ENCODE measurements at places on chromosomes 6 and 20.
A peak's percentile ranks its signal among the peaks of the same experiment; 100 is the strongest.

- DNase-seq: peak; percentile 85
These were observed 27.5 kb upstream of the ZBTB22 start for GRCh38 chr6:33344701-33345697.

DNA sequence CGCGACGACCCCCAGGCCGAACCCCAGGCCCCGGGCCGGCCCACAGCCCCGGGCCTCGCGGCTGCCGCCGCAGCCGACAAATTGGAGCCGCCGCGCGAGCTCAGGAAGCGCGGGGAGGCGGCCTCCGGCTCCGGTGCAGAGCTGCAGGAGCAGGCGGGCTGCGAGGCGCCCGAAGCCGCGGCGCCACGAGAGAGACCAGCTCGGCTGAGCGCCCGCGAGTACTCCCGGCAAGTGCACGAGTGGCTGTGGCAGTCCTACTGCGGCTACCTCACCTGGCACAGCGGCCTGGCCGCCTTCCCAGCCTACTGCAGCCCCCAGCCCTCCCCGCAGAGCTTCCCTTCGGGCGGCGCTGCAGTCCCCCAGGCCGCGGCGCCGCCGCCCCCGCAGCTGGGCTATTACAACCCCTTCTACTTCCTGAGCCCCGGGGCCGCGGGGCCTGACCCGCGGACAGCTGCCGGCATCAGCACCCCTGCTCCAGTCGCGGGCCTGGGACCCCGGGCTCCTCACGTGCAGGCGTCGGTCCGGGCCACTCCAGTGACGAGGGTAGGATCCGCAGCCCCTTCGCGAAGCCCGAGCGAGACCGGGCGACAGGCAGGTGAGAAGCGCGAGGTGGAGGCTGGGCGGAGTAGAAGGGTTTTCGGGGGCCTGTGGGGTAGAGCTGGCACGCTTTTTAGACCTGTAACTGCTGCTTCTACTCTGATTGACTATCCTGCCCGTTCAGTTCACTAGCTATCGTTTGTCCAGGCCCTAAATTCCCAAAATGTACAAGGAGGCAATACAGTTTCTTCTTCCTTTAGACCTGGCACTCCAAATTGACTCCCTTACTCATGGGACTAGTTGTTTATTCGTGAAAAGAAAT, 654 bp downstream of the FAM8A1 start:
- peak; percentile 16 for DNase-seq

GRCh38 chr6:134637282-134637681, 312.6 kb downstream of the ALDH8A1 start:
- no peak for DNase-seq

DNA sequence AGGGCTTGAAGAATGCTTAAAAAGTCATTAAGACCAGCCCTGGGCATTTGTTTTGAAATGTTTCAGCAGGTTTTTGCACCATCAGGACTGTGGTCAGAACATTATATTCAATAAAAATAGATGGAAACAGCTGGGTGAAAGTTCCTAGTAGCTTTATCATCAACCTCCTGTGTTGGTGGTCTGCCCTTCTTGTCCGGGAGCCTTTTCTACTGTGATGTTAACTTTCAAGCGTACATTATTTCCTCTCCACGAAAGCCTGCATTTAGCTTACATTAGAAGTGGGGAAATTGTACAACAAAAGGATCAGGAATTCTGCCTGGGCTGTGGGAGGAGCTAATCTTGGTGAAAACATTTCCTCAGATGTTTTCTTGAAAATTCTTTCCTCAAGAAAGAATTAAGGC, 71.1 kb downstream of the LAMA4 start:
- peak; percentile 75 for DNase-seq

- peak; percentile 93 for DNase-seq
These were observed 118.8 kb upstream of the ARID1B start for GRCh38 chr6:156658186-156658965.

DNA sequence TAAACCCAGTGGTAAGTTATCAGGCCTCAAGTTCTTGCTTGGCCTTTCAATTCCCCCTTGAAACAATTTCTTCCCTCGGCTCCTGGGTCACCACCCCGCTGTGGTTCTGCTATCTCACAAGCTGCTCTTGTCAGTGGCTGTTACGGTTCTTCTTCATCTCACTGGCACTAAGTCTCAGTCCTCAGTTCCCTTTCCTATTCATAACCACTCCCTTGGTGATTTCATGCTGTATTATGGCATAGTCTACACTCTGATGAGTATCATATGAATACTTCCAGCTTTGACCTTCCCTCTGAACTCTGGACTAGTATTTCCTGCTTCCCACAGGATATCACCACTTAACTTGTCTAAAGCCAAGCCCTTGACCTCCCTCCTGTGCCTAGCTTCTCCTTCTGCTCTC, 7.9 kb downstream of the TAAR1 start:
- DNase-seq: no peak

DNA sequence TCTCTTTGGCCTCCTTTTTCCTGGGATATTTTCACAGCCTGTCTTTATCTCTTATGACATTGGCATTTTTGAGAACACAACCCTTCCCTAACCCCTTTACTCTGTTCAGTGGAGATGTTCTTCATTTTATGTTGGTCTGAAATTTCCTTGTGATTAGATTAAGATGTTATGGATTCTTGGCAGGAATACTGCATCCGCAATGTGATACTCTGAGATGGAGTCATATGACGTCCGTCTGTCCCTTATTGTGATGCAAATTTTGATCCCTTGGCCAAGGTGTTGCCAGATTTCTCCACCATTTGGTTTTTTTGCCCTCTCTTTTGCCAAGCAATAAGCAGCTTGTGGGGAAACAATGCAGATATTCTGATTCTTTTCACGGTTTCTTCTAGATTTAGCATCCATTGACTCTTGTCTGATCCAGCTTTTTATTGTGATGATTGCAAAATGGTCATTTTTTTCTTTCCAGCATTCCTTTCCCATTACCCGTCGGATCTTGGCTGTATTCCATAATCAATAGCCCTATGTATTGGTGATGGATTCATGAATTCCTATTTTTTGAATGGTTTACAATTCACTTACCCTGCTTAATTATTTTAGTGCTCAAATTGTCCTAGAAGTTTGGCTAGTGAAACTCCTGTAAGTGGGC, 85.1 kb downstream of the NCOA3 start:
- peak; percentile 51 for DNase-seq

DNA sequence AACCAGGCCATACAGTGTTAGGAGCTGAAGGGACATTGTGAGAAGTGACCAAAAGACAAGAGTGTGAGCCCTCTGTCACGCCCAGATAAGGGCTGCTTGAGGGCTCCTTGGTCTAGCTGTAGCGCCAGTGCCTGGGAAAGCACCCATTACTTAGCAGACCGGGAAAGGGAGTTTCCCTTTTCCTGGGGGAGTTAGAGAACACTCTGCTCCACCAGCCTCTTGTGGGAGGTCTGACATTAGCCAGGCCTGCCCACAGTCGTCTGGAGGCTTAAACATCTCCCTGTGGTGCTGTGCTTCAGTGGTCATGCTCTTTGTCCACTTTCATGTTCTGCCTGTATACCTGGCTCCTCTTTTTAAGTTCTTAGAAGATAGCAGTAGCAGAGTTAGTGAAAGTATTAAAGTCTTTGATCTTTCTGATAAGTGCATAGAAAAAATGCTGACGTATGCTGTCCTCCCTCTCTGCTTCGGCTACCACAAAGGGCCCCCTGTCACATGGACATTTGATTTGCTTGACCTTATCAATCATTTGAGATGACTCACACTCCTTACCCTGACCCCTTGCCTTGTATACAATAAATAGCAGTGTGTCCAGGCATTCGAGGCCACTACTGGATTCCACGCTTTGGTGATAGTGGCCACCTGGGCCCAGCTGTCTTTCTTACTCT, 201.5 kb upstream of the ECI2 start:
- DNase-seq: no peak

- DNase-seq: peak; percentile 94
These were observed 33.4 kb upstream of the SLC22A1 start for GRCh38 chr6:160088069-160088783.

DNA sequence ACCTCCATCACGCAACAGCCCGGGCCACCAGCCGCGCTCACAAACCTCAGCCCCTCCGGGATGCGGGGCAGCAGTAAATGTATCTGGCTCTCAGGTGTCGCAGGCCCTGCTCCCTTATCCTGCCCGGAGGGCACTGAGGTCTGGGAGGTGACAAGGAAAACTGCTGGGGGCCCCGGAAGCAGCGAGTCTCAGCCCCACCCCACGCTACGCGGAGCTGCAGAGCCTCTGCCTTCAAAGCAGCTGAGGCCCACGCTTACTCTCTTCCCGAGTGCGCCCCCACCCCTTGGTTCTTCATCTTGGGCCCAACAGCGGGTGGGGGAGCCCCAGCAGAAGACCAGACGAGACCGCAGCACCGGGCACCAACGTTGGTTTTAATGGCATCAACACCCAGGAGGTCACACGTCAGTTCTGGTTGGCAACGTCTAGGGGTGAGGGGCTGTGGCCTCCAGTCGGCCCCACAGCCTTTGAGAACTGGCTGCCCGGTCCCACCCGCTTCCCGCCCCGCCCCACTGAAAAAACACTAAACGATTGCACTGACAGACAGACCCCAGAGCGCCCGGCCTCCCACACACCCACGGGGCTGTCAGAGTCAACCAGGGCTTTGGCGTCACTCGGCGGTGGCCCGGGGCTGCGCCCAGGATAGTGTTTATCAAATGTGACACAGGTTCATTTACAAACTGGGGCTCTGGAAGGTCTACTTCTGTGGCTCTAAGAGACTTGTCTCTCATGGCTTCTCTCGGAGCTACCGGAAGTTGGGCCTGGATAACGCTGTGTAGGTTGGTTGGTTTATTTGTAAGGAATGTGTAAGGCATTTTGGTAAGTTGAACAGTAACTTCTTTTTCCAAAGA, 43.7 kb downstream of the DSTN start:
- no peak for DNase-seq

DNA sequence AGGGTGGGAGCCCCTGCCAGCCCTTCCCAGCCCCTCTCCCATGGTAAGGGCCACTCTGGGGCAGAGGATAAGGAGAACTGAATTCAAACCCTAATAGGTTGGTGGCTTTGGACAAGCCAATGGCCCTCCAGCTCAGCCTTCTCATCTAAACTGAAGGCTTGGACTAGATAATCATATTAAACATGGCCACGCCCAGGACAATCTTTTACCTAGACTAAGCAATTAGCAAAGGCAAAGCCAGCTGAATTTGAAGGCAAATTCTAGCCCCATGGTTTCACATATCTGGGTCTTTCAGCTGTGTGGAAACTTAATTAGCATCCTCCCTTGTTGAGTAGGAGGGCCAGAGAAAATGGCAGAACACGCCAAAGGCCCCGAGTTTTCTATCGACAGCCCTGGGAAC, 10.7 kb downstream of the SLC22A23 start:
- DNase-seq: no peak

Data from AG10803 (cell line).